Spinal cord (tissue), 10 donors: ENCODE measurements at places on chromosomes 2 and 18. TPM values are rescaled to one million over a fixed set of nuclear protein-coding genes. Genes with fewer than 3 reads are reported as not detected.

- DNase-seq: peak; percentile 76
Observed at GRCh38 chr2:70767079-70767698, 811 bp downstream of the ADD2 start.

- no peak for DNase-seq
Observed at GRCh38 chr2:27776097-27776496, 4.6 kb downstream of the MRPL33 start.

DNA sequence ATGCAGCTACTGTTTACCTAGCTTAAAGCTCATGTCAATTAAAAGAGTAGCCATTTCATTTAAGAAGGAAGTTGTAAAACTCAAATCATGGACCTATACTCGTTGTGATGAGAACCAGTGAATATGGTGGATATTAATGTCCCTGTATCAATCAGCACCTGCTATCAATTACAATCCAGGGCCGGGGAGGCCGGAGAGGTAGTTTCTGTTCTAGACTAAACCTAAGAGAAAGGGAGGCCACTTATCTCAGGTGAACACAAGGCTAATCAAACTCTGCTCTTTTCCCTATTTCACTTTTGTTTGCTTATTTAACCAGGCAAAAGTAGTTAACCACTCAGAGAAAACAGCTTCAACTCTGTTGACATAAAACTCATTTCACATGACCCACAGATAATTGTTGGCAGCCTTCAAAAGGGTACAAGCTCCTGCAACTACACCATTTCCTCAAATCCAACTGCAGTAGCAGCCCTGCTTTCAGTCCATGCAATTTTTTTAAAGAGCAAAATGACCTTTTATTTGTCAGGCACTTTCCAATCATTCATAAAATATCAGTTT lies 27.8 kb upstream of the SLC9A2 start:
- no peak for DNase-seq

GRCh38 chr18:33817096-33817495 lies 239.1 kb downstream of the ASXL3 start:
- no peak for DNase-seq

GRCh38 chr2:105324101-105324500 lies 5.4 kb downstream of the TGFBRAP1 start:
- DNase-seq: no peak

DNA sequence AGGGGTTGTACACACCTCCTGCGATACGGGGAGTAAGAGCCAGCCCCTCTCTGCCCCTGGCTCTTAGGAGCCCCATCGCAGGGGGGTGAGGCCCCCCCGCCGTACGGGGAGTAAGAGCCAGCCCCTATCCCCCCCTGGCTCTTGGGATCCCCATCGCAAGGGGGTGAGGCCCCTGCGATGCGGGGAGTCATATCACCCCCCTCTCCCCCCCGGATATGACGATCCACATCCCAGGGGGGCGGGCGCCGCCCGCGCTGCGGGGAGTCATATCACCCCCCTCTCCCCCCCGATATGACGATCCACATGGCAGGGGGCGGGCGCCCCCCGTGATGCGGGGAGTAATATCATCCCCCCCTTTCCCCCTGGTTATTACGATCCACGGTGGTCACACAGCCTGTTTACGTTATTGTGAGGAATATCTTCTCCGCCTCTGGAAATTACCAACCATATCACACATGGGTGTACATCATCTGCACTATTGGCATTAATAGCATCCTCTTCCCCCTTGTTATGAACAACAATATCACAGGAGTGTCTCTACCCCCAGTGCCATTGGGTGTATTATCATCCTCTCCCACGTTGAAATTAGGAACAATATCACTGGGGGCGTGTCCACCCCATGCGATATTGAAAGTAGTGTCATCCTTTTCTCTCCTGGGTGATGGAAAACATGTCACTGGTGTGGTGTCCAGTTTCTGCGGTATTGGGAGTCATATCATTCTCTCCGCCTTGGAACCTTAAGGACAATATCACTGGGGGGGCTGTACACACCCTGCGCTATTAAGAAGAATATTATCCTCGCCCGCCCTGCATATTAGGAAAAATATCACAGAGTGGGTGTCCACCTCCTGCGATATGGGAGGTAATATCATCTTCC lies 24.7 kb upstream of the NAGK start:
- DNase-seq: no peak

GRCh38 chr2:158999458-158999857 lies 31.0 kb downstream of the TANC1 start:
- peak; percentile 13 for DNase-seq

- no peak for DNase-seq
Observed at GRCh38 chr18:63464434-63464833, 12.3 kb upstream of the SERPINB5 start.

- no peak for DNase-seq
Observed at GRCh38 chr18:12309683-12310198, 1.7 kb downstream of the TUBB6 start.

DNA sequence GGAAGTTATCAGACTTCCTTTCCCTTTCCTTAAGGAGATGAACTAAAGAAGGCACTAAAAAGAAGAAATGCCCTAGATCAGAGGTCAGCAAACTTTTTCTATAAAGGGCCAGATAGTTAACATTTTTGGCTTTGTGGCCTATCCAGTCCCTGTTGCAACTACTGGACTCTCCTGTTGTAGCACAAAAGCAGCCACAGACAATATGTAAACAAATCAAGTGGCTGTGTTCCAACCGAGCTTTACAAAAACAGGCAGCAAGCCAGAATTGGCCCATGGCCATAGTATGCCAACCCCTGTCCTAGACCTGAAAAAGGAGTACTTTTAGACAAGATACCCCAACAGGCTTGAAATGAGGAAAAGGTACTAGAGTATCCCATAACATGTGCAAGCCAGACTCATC lies 10.9 kb downstream of the NHEJ1 start:
- no peak for DNase-seq

DNA sequence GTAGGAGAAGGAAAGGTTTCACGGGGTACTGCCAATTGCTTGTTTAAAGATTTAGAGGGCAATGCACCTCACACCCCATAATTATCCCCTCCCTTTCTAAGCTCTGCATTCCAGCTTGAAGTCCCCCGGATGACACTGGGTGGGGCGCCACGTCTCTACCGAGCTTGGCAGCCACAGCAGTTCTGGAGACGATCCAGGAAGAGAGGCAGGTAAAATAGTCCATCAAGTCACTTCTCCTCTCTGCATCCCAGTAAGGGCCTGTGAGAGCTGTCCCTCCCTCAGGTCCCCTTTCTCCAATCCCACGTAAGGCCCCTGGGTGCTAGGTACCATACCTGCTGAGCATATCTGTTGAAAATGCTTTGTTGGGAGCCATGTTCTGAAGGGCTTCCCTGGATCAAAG lies 65.7 kb downstream of the CAPN13 start:
- no peak for DNase-seq

DNA sequence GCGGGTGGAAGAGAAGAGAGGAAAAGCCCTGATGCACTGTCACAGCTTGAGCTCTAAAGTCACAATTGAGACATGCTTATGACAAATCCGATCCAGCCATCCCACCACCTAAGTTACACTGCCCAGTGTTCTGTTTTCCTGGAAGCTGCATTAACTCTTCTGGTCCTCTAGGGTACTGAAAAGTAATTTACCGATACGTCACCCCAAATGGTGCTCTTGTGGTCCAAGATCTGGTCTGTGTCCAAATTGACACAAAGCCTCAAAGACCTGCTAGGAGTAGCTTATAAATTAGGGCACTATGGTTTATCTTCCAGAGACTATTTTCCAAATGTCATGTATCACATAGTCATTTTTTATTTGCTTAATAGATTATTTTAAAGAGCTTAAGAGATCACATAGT lies 186.7 kb upstream of the ETAA1 start:
- DNase-seq: no peak

DNA sequence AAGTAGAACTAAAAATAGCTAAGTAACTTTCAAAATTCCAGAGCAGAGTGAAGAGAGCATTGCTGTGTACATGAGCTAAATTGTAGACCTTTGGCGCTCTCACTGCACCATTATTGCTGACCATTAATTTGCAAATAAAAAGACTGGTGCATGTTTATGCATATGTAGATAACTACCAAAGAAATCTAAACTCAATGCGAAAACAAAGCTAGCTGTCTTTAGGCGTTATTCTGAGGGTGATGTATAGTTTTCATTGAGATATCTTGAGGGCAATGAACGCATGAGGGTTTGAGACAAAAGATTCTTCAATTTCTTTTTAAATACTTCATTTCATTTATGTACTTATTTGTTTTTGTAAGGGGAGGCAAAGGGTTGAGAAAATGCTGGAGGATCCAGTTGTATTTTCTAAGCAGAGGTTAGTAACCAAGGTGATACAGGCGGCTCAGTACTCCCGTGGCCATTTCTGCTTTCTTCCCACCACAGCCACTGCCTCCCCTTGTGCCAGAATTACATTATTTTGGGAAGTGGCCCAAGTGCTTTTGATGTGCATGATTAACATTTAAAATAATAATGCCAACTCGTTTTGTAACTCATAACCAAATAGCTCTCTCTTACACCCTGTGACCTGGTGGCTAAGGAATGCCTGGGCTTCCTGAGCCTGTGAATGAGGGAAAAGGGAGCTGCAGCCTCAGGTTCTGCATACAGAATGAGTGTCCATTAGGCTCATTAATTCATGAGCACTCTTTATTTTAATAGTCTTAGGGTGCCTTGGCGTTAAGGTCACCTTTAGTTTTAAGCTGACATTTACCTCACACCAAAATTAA lies 797.8 kb upstream of the GYPC start:
- no peak for DNase-seq

Gene SERPINB4
- polyA plus RNA-seq: not detected

Gene ZRANB3
- polyA plus RNA-seq: 4.6 TPM

Gene DGUOK
- 89.0 TPM for polyA plus RNA-seq

Gene CNRIP1
- polyA plus RNA-seq: 118 TPM

Gene TXNDC2
- polyA plus RNA-seq: 0.27 TPM

Gene VWC2L
- 7.7 TPM for polyA plus RNA-seq
